ENCODE measurements at places on chromosomes 16 and 17.

GRCh38 chr17:48513666-48514455 lies 16.9 kb downstream of the HOXB1 start:
- no peaks in the 10 kb centered on the region for H3K4me1 ChIP-seq
- H3K27me3 ChIP-seq = peaks cover 22% of the 10 kb centered on the region
- no peak for DNase-seq
- H3K4me3 ChIP-seq = no peak overlapping the region

GRCh38 chr16:67137605-67138004 lies 13.2 kb downstream of the B3GNT9 start:
- peaks cover 1% of the 10 kb centered on the region for H3K4me1 ChIP-seq
- peaks cover 55% of the 10 kb centered on the region for H3K36me3 ChIP-seq
- no peaks in the 10 kb centered on the region for H3K27me3 ChIP-seq
- H3K27ac ChIP-seq = no peak overlapping the region

DNA sequence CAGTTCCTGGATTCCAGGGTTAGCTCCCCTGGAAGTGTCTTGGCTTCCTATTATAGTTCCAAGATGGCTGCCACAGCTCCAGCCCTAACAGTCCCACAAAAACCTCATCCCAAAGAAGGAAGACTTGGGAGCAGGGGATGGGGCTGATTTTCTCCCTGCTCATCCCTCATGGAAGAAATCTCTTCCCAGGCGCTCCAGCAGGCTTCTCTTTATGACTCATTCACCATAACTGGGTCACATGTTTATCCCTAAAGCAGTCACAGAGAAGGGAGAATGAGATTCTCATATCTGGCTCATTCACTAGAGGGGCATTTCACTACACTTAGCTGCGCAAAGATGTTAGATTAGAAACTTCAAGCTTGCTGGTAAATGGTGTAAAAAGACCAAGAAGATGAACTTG lies 206.5 kb upstream of the IRX3 start:
- peak; percentile 56 for DNase-seq
- no peaks in the 10 kb centered on the region for H3K27me3 ChIP-seq
- H3K4me1 ChIP-seq = no peaks in the 10 kb centered on the region
- no peak overlapping the region for H3K4me3 ChIP-seq
- no peak overlapping the region for H3K27ac ChIP-seq

DNA sequence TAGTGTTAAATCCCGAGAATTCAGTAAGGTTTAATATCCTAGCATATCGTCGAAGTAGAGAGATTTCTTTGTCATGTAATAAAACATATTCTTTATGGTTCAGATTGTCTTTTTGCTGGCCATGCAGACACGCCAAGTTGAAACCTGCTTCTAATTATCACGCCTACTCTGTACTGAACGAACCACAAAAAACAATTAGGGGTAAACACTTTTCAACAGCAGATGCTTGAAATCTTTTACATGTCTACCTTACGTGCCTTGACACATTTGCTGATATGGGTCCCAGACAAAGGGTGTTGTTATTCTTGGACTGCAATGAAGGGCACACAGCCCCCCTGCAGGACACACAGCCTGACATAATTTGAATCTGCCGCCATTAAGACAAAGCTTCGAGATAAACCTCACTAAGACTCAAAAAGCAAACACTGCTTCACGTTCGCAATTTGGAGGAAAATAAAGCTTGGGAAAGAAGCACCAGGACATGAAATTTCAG lies 13.3 kb downstream of the WIPI1 start:
- H3K27ac ChIP-seq = no peak overlapping the region
- DNase-seq = no peak
- H3K4me1 ChIP-seq = peaks cover 13% of the 10 kb centered on the region
- H3K27me3 ChIP-seq = no peaks in the 10 kb centered on the region

GRCh38 chr17:17413215-17413792 lies 63.5 kb upstream of the MED9 start:
- H3K4me3 ChIP-seq = peak overlapping the region; percentile 73
- H3K27ac ChIP-seq = no peak overlapping the region
- no peaks in the 10 kb centered on the region for H3K36me3 ChIP-seq
- peaks cover 4% of the 10 kb centered on the region for H3K4me1 ChIP-seq
- no peak for DNase-seq
- H3K27me3 ChIP-seq = peaks cover 3% of the 10 kb centered on the region

GRCh38 chr17:68273722-68274121 lies 17.2 kb downstream of the SLC16A6 start:
- H3K27me3 ChIP-seq = no peaks in the 10 kb centered on the region
- H3K27ac ChIP-seq = no peak overlapping the region

GRCh38 chr16:21950782-21951521 lies 2.2 kb upstream of the UQCRC2 start:
- no peak overlapping the region for H3K4me3 ChIP-seq
- H3K27ac ChIP-seq = no peak overlapping the region
- peaks cover 3% of the 10 kb centered on the region for H3K36me3 ChIP-seq
- H3K27me3 ChIP-seq = no peaks in the 10 kb centered on the region

GRCh38 chr17:53628011-53628410 lies 194.7 kb upstream of the KIF2B start:
- peaks cover 4% of the 10 kb centered on the region for H3K4me1 ChIP-seq
- DNase-seq = peak; percentile 30
- no peak overlapping the region for H3K4me3 ChIP-seq
- H3K27ac ChIP-seq = peak overlapping the region; percentile 49
- H3K27me3 ChIP-seq = no peaks in the 10 kb centered on the region

GRCh38 chr16:30985401-30986128 lies 558 bp downstream of the HSD3B7 start:
- peak; percentile 13 for DNase-seq
- H3K27ac ChIP-seq = no peak overlapping the region
- H3K36me3 ChIP-seq = peaks cover 56% of the 10 kb centered on the region
- H3K4me1 ChIP-seq = peaks cover 27% of the 10 kb centered on the region
- H3K27me3 ChIP-seq = no peaks in the 10 kb centered on the region
- peak overlapping the region; percentile 92 for H3K4me3 ChIP-seq

DNA sequence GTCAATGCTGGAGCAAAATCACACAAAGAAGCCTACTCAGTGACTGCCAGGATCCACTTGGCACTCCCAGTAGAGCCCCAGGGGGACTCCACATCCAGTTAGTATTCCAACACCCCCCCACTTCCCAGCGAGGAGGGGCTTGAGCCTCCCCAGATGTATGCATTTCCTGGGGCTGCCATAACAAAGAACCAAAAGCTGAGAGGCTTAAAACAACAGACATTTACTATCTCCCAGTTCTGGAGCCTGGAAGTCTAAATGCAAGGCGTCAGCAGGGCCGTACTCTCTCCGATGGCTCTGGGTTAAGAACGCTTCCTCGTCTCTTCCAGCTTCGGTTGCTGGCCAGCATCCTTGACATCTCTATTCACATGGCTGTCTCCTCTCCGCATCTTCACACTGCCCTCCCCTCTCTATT lies 23.0 kb upstream of the GNA13 start:
- H3K4me3 ChIP-seq = no peak overlapping the region
- H3K4me1 ChIP-seq = peaks cover 9% of the 10 kb centered on the region
- no peaks in the 10 kb centered on the region for H3K36me3 ChIP-seq
- H3K27me3 ChIP-seq = peaks cover 7% of the 10 kb centered on the region

DNA sequence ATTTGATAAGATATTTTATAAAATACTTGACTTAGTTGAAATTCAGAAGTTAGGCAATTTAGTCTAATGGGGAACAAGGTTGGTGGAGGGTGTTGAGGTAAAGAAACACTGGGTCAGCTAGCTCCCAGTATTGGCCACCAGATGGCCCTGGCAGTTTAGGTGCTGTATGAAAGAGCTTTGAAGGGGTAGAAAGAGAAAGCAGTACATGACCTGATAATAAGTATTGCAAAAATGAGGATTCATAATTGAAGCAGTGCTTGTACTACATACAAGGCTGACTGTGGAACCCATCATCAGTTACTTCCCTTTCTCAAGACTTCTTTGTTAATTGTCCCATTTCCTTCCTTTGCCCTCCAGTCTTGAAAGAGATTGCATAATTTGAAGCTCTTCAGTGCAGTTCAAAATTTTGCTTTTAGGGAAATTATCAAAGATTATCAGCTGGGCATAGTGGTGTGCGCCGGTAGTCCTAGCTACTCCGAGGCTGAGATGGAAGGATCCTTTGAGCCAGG lies 29.4 kb downstream of the TANC2 start:
- no peak overlapping the region for H3K27ac ChIP-seq
- H3K4me3 ChIP-seq = no peak overlapping the region
- H3K36me3 ChIP-seq = no peaks in the 10 kb centered on the region
- no peaks in the 10 kb centered on the region for H3K27me3 ChIP-seq

DNA sequence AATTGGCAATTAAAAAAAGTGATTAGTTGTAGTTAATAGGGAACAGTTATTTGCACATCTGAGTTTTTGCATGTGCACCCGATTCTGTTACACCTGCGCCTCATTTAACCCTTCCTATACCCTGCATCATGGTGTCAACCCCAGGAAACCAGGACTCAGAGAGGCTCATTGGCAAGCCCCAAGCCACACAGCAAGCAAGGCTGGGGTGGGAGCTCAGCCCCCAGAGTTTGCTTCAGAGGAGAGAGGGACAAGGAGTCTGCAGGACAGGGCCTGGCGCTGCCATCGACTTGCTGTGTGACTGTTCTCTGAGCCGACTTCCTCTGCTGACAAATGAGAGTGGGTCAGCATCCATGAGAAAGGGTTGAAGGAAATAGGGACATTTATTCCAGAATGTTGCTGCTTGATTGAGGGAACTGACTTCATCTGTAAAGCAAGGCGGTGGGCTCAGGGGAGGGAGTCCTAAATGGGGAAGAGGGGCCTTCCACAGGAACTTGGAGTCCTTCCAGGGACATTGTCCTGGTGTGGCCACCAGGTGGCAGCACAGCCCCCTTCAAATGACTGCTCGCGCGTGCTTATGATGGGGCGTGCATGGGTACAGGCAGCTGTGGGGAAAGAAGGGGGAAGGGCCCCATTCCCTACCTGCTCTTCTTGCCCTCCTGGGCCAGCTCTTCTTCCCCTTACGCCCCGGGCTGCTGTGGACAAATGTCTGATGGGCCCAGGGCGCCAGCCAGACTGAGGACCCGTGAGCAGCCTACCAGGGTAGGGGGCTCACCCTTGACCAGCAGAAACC lies 51.6 kb downstream of the NT5M start:
- no peak overlapping the region for H3K4me3 ChIP-seq
- peak; percentile 70 for DNase-seq
- H3K27me3 ChIP-seq = no peaks in the 10 kb centered on the region
- H3K27ac ChIP-seq = no peak overlapping the region
- H3K36me3 ChIP-seq = no peaks in the 10 kb centered on the region
